Inflammatory macrophage treated with lipopolysaccharide for 1 hour (primary cell): ENCODE measurements at places on chromosomes 5 and 9.

- no peak for DNase-seq
Measured at GRCh38 chr9:135815830-135816650, 91.3 kb downstream of the CAMSAP1 start.

- no peak for DNase-seq
Measured at GRCh38 chr5:68490406-68490805, 274.9 kb downstream of the PIK3R1 start.

DNA sequence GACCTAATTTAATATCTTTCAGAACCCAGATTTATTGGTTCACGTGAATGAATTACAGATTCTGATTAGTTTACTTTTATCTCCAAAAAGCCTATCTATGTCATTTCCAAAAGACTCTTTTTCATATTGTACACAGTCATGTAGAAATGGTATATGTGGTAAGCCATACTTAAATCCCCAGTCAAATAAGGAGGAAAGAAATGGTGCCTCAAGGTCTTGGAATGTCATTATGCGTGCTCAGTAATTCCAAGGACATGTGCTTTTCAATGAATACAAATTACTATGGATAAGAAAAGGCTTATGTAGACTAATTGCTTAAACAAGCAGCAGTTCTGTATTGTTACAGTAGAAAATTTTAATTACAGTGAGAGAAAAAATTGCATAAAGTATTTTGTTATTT lies 64.1 kb upstream of the TYRP1 start:
- DNase-seq = no peak

- DNase-seq = no peak
Measured at GRCh38 chr9:134048582-134048968, 19.3 kb downstream of the BRD3 start.

DNA sequence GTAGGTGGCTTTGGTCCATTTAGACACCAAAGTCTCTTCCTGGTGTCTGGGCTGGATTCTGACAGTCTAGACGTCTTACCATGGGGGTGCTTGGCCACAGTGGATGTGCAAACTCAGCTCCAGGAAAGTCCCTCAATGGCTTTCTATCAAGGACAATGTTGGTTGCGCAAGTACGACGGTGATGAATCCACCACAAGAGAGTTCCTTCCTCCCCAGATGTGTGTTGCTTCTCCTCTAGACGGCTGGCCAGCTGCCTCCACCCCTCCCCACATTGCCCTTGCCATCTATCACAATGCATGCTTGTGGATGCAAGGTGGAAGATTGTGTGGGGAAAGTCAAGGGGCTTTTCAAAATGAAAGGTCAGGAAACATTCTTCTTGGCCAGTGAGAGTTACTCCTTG lies 89.7 kb upstream of the IRX2 start:
- DNase-seq = no peak

- DNase-seq = no peak
Measured at GRCh38 chr5:75040973-75041372, 11.4 kb downstream of the GCNT4 start.

DNA sequence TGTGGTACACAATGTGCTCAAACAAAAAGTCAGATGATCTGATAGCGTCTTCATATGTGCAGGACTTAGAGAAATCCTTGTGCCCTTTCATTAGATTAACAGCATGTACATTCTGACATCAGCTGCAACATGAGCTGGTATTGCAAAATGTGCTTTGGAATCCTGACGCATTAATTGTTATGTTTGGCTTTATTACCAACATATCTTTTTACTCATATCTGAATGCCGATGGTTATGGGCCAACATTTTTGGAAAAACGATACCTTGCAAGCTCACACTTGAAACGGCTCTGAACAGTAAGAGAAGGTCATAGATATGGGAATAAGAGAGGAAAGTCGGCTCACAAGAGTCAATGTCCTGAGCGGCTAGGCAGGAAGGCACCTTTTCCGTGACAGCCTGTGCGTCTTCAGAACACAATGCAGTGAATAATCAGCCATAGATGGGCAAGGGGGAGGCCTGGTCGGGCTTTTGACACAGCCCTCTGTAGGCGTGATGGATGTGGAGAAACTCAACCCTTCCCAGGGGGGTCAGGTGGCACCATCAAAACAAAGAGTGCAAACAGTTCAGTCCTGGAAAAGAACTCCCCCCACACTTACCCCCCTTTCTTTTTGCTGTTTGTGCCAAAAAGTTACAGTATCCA lies 36.4 kb upstream of the GAS1 start:
- DNase-seq = no peak

- DNase-seq = no peak
Measured at GRCh38 chr5:172452398-172453205, 1.7 kb downstream of the SH3PXD2B start.

DNA sequence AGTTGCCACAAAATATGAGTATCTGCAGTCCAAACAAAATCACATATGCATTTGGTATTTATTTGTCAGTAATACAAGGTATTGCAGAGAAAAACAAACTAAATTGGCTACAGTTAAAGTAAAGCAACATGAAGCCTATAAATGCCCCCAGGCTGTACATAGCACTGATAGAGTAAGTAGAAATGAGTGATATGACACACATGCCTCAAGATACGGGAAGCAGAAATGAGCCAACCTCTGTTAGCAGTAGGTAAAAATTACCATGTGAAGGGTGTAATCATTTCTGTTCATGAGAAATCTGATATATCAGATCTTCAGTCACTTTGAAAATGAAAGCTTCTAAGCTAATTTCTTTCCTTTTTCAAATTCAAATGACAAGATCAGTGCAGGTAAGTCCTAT lies 131.1 kb downstream of the CHSY3 start:
- DNase-seq = peak; percentile 10

GRCh38 chr9:114775981-114776380 lies 29.9 kb downstream of the TNFSF15 start:
- no peak for DNase-seq

DNA sequence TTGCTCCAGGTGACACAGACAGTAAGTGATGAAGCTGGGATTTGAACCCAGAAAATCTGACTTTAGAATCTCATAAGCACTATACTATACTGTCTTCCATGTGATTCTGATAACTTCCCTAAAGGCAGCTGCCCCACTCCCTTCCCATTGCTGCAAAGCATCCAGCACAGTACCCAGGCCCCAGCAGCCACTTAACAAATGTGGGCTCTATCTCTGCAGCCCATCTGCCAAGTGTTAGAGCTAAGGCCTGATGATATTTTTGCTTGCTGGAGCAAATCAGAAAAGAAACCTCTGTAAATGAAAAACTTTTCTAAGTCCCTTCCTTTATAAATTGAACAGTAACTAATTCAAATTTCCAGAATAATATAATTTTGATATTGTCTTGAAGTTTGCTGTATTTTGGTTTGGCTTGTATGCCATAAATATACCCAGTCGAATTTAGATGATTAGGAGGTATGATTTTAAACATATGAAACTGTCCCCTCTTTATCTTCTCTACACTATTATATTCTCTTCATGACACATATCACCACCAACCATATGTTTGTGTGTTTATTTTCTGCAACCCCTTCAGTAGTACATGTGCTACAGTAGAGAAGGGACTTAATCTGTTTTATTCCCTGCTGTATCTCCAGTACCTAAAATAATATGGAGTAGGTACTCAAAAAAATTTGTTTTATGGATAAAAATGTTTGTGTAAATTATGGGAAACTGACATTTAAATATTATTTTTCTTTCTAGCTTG lies 63.8 kb downstream of the SMIM15 start:
- DNase-seq = no peak

DNA sequence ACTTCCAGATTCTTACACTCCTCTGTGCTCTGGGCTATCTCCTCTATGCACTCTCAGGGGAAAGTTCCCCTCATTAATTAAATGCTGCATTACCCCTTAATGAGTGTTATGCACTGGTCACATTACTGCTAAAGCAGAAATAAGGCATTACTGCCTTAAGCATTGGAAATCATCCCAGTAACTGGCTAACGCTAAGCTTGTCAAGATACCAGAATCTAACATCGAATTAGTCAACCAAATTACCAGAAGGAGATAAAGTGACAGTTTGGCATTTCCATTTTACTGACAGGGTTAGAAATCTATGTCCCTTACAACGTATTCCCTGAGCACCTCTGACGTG lies 69.5 kb upstream of the FAM169A start:
- DNase-seq = no peak

DNA sequence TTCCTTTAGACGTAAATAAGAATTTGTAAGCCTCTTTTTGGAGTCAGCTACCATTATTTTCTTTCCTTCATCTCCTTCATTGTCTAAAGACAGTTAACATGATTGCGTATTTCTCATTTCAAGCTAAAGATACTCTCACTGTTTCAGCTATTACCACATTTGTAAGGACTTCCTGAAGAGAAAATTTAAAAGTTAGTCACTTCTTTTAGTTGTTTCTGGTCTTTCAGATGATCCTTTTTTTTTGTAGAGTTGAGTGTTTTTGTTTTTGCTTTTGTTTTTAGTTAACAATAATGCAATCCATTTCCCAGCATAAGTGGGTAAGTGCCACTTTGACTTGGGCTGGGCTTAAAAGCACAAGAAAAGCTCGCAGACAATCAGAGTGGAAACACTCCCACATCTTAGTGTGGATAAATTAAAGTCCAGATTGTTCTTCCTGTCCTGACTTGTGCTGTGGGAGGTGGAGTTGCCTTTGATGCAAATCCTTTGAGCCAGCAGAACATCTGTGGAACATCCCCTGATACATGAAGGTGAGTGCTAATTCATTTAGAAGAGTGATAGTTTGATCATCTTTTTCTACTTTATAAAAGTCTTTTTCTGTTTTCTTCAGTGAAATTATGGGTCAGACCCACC lies 2.0 kb downstream of the IL31RA start:
- DNase-seq = peak; percentile 34

- DNase-seq = no peak
Measured at GRCh38 chr9:10268531-10269485, 344.0 kb downstream of the PTPRD start.

- no peak for DNase-seq
Measured at GRCh38 chr9:16482764-16483163, 387.7 kb downstream of the BNC2 start.

DNA sequence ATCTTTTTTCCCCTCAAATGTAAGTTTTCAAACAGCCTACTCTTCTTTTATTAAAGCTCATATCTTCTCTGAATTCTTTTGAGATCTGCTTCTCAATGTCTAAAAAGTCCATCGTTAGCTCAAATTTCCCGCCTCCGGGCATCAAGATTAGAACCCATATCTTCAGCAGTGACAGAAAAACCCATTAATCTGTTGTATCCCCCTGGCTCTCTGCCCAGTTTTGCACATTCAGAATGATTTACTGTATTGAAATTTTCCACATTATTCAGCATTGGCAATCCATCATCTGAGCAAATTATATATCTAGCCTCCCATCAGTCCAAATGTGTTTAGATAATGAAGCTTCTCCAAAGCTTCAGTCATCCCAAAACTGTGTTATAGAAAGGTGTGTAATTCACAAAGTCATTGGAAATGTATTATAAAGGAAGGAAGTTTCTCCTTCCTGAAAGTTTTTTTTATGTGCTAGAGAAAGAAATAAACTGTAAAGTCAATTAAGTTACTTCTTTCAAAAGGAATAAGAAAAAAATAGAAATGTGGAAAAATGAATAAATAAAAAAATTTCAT lies 849.9 kb downstream of the MAT2B start:
- DNase-seq = no peak
